ENCODE measurements at places on chromosomes 4 and X. TPM values are rescaled to one million over a fixed set of nuclear protein-coding genes. Genes with fewer than 3 reads are reported as not detected.

ACOT9 gene
- 35.3 TPM for total RNA-seq

FRMPD3 gene
- total RNA-seq = not detected

ADH6 gene
- total RNA-seq = not detected

ETNPPL gene
- not detected for total RNA-seq

GLUD2 gene
- 9.6 TPM for total RNA-seq

AMOT gene
- 0.16 TPM for total RNA-seq

DNA sequence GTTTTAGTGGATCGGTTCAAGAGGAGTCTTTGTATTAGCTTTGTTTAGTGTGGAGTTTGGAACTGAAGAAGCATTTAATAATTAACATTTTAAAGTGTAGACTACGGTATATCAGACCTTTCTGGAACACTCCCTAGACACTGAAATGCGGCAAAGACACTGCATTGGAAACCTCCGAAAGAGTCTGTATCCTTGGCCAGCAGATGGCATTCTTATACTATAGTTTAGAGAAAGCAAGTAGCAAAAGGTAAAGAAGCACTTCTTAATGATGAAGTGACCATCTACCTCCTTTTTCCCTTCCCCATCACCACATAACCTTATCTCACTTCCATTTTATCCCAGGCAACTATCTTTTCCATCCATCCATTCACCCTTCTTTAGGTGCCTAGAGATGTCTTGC lies 7.6 kb downstream of the FABP2 start:
- DNase-seq = no peak

DNA sequence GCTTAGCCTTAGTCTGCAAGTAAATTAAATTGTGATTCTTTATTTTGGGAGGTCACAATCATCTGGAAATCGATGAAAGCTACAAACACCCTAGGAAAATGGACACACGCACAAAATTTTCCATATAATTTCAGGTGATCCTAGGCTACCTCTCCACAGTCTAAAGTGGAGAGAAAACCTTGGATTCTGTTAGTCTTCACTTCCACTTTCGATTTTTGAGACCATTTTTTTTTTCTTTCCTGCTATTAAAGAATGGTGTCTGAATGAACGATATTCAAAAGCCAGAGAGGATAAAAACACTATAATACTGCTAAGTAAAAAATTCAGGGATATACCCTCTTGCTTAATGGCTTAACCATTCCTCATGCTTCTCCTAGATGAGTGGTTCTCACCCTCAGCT lies 1.7 kb downstream of the FBXL5 start:
- DNase-seq = no peak

GRCh38 chrX:123153846-123154335 lies 30.2 kb upstream of the GRIA3 start:
- no peak for DNase-seq

DNA sequence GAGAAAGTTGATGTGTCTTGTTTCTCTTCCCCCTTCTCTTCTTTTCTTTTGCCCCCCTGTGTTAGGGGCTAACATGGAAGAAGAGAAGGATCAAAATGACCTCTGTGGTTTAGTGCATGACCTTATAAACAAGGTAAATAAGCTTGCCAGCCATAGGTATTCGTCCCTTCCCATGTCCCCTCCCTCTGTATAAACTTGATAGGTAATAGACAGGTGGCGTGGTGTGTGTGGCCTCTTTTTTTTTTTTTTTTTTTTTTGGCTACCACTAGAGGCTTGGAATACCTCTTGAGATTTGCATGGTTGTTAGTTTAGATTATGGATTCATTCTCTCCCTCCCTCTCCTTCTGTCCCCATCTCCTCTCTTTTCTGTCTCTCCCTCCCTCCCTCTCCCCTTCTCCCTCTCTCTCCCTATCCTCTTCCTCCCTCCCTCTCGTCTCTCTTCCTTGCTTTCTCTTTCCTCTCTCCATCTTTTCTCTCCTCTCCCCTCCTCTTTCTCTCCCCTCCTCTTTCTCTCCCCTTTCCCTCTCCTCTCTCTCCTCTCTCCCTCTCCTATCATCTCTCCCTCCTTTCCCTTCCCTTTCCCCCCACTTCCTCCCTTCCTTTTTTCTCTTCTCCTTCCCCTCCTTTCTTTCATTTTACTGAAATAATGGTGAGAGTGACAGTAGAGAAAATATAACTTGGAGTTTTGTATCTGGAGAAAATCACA lies 134.4 kb downstream of the AFF1 start:
- no peak for DNase-seq

GRCh38 chr4:78005086-78005485 lies 52.0 kb upstream of the FRAS1 start:
- no peak for DNase-seq

- peak; percentile 75 for DNase-seq
These were observed 4.4 kb upstream of the CXorf38 start for GRCh38 chrX:40651620-40652223.

DNA sequence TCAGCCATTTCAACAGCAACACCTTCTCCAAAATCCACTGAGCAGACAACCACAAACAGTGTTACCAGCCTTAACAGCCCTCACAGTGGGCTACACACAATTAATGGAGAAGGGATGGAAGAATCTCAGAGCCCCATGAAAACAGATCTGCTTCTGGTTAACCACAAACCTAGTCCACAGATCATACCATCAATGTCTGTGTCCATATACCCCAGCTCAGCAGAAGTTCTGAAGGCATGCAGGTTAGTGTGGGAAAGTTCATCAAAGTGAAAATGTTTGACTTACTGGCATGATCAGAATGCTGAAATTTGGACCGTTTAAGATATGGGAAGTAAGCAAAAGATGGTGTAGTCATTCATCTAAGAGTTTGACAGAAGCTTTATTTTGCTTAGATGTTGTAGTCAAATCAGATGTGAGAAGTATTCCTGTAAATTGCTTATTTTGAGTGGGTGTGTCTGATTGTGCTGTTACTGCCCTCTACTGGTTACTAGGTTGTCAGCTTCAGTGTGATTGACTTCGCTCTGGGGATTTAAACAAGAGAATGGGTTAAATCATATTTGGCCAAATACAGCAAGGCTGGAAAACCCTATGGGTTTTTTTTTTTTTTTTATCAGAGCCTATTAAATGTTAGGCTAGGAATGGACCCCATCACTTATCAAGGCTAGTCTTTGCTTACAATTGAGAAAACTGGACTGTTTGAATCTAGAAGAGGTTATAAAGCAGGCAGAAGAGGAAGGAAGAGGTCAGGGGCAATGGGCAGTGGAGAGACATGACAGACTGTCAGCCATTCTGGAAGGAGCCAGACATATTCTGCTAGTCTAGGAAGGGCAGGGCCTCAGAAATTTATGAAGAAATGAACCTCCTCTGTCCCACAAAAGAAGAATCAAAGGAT lies 130.3 kb downstream of the DIPK2B start:
- peak; percentile 58 for DNase-seq

DNA sequence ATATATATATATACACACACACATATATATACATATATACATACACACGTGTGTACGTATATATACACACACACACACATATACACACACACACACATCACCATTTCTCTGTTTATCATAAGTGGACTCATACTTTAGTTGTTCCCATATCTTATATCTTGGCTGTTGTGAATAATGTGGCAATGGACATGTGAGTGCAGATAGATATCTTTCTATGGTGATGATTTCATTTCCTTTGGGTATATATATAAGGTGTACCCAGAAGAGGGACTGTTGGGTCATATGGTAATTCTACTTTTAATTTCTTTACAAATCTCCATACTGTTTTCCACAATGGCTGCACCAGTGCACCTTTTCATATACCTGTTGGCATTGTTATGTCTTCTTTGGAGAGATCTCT lies 105.9 kb downstream of the LARP1B start:
- DNase-seq = no peak

DNA sequence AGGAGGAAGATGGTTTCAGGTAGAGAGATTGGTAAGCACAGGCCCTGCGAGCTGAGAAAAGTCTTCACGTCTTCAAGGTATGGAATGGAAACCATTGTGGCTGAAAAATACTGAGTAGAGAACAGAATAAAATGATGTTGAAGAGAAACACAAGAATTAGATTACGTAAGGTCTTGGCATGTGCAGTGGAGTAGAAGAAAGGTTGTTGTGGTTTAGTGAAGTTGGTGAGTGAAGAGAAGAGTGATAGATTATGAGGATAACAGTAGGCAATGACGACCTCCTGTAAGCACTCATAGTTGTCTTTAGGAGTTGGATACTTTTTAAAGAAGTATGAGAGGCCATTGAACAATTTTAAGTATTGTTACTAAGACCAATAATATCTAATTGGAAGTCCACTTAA lies 642.6 kb downstream of the PCDH7 start:
- DNase-seq = no peak

DNA sequence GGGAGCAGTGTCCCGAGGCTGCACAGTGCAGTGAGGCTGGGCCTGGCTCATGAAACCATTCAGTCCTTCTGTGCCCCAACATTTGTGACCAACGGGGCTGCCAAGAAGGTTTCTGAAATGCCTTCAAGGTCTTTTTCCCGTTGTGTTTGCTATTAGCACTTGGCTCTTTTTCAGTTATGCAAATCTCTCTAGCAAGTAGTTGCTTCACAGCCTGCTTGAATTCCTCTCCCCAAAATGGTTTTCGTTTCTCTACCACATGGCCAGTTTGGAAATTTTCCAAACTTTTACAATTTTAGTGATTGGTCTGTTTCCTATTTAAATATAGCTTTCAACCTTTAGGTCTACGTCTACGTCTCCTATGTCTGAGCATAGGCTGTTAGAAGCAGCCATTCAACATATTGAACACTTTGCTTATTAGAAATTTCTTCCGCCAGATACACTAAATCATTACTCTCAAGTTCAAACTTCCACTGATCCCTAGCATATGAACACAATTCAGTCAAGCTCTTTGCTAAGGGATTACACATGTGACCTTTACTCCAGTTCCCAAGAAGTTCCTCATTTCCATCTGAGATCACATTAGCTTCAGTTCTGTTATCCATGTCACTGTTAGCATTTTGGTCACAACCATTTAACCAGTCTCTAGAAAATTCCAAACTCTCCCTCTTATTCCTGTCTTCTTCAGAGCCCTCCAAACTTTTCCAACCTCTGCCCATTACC lies 901.8 kb downstream of the GLUD2 start:
- DNase-seq = no peak

DNA sequence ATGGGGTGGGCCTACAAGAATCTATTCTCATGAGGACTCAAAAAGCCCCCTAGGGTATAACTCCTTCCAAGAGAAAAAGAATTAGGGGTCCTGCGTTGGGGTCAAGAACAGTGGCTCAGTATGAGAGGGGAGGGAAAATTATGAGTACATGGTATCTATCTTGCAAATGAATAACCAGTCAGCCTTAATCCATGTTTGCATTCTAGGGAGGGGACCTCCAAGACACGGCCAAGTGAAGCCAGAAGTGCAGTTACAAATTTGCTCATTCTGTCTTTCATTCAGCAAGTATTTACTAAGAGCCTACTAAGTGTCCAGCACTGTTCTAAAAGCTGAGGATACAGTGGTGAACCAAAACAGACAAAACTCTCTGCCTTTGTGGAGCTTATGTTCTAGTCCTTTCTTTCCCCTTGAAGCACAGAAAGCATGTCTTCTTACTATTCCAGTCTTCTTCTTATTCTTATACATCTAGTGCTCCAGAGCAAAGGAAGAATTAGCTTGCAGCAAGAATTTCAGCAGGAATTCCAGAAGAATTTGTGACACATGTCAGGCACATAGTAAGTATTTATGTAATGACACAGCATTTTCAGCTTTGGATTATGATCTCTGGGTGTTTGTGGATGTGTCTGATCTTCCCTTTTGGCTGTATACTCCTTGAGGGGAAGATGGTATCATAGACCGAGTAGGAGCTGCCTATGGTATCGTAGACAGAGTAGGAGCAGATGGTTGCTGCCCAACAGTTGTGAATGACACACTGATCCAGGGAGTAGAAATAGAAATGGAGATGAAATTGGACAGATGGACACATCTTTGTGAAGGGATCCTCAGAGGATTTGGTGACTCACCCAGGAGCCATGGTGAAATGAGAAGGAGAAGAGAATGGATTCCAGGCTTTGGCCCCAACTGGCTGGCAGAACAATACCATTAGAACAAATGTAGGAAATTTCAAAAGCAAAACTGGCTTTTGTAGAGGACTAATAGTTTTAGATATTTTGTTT lies 75.9 kb downstream of the COQ2 start:
- DNase-seq = no peak

DNA sequence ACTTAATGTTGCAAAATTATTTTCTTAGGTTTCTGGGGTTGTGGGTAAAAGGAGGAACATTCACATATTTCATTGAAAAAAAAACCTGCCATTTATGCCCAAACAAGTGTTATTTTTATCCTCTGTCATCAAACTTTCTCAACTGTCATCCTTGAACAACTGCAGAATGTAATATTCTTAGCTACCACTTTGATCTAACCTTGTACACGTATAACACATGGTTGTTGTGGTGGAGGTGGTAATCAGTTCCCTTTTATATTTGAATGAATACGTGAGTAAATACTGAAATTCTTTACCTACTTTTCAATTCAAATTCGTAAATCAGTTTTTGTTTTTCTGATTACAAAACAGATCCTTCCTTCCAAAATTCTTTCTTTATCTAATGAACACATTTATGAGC lies 3.8 kb upstream of the AMMECR1 start:
- no peak for DNase-seq

DNA sequence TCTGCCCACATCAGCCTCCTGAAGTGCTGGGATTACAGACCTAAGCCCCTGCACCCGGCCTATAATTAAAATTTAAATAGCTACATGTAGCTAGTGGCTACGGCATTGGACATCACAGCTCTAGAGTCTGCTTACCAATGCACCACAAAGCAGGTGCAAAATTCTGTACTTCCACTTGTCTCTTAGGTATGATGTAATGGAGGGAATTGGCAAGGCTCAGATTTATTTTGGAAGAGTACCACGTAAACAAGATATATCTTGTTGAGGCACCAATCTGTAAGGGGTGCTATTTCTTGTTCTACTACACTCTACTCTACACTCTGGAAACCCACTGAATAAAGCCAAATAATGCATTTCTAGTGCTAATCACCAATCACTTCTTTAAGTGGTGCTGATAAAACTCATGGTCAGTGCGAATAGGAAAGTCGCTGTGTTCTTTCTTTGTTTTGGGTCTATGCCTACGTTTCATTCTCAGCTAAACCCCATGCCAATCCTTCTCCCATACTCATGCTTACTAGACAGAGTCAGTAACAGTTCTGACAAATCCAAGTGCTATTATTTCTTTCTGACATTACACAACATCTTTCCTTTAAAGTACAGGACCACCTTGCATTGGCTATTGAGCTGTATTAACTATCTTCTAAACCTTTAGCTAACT lies 92.3 kb downstream of the GC start:
- DNase-seq = no peak

GRCh38 chrX:116732214-116732613 lies 269.4 kb upstream of the CT83 start:
- no peak for DNase-seq

DNA sequence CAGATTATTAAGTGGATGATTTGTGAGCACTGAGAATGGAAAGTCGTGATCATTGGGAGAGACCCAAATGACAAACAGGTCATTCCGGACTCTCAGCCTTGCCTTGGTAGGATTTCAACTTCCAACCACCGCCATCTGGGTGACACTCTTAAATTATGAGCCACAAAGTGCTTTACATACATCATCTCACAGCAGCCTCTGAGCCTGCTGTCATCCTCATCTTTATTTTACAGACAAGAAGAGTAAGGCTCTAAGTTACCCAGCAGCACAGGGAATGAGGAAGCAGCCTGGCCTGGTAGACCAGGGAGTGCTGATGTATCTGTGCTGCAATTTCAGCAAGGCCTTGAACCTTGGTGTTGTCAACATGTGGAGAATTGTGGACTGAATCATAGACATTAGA lies 105.8 kb upstream of the TRIM2 start:
- DNase-seq = no peak

- DNase-seq = no peak
These were observed 1.6 kb downstream of the ANKRD50 start for GRCh38 chr4:124710911-124711310.

Data from K562 (cell line).